Activated CD4-positive, alpha-beta T cell treated with anti-CD3 and anti-CD28 coated beads for 4 hours (primary cell): ENCODE measurements at places on chromosomes 11 and 22.
A peak's percentile ranks its signal among the peaks of the same experiment; 100 is the strongest.

DNA sequence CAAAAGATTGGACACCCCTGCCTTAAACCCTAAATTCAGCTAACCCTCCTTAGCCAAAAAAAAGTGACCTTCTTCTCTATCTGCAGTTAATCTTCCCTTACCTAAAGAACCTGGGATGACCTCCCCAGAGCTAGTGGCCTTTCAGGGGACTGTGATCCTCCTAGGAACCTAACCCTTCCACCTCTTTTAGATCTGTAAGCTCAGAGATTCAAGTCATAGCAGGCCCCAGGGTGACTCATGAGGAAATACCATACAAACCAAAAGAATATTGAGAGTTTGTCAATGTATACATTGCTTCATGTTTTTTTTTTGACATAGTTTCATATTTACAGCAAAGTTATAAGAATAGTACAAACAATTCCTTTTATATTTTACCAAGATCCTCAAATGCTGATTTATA lies 38.3 kb upstream of the CXCR5 start:
- no peak for DNase-seq

- no peak for DNase-seq
These were observed 160.3 kb downstream of the MN1 start for GRCh38 chr22:27641049-27641795.

- DNase-seq, result no peak
These were observed 14.3 kb downstream of the TP53AIP1 start for GRCh38 chr11:128928400-128928799.

DNA sequence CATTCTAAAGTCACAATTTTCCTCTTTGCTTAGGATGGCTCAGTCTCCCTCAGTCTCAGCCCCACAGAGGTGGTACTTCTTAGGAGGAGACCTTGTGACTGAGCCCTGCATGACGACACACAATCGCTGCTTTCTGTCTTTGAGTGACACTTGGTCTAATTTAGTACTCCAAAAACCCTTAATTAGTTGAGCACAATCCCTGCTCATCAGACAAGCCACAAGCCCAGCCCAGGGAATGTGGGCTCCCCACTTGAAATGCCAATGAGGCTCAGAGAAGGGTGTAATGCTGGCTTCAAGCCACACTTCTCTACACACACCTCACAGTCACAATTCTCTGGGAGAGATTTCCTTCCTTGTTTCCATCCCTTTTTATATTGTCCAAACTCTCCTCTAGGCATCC lies 101.8 kb downstream of the FEZ1 start:
- no peak for DNase-seq

GRCh38 chr11:121105481-121106195 lies 4.6 kb downstream of the TECTA start:
- no peak for DNase-seq

GRCh38 chr11:110738641-110739040 lies 26.4 kb upstream of the ARHGAP20 start:
- DNase-seq, result no peak

- no peak for DNase-seq
These were observed 82.9 kb downstream of the MIAT start for GRCh38 chr22:26740253-26740652.

- DNase-seq, result no peak
These were observed 228.1 kb downstream of the MN1 start for GRCh38 chr22:27573280-27574001.

GRCh38 chr11:72773291-72773690 lies 20.6 kb downstream of the STARD10 start:
- DNase-seq, result no peak

DNA sequence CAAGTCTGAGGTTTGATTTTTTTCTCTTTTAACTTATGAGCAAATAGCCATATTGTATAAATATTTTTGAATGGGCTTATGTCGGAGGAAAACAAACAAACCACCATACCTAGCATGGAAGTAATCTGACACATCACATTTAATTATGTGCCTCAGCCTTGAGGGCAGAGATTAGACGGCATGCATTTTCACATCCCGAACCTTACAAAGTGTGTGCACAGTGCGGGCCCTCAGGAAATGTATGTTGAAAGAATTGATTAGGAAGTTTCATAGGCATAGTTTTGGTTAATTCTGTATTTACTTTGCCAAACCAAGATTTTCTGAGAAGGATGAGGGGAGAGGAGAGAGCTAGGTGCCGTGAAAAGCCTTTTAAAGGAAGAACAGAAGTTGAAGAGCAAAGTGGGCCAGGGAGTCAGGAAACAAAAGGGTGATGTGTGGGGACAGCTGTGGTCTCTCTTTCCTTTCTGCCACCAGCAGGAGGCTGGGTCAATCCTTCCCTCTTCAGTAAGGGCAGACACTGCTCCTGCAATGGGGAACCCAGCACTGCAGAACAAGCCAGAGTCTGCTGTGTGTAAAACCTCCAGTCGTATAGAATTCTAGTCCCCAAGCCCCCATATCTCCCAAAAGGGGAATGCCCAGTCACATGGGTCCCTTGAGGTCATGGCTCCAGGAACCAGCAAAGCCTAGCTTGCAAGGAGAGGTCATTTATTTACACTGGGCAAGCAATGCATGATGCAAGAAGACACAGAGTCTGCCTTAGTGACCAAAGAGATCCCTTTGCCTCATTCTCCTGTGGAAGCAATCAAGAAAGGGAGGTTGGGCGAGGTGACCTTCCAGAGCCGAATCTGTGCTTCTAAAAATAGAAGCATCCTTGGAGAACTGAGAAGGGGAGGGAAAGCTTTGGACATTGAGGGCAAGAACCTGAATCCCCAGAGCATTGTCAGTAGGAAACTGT lies 71.1 kb upstream of the OLFML1 start:
- DNase-seq, result no peak

DNA sequence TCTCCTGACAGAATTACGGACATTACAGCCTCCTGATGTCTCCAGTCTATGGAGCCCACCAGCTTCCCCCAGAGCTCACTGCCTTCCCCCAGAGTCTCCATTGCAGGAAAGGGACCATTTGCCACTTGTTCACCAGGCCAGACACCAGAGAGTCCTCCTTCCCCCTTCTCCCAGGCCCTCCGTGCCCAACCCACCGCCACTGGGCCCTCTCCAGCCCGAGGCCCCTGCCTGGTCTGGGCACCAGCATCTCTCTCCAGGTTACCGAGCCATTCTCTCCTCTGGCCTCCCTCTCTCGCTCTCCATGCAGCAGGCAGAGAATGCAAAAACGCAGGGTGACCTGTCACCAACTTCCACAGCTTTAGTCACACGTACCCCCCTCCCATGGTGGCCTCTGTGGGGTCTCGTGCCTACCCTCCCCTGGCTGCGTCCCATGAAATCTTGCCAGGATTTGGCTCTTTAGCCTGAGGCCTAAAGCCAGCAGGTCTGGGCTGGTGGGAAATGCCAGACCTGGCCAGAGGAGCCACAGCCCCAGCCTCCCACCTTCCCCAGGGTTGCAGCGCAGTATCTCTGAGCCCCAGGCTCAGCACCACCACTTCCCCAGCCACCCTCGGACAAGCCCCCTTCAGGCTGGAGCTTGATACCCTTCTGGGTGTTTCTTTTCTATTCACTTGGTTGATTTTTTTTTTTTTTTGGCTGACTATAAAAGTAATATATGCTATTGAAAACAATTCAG lies 6.8 kb upstream of the SERPINH1 start:
- DNase-seq, result no peak

DNA sequence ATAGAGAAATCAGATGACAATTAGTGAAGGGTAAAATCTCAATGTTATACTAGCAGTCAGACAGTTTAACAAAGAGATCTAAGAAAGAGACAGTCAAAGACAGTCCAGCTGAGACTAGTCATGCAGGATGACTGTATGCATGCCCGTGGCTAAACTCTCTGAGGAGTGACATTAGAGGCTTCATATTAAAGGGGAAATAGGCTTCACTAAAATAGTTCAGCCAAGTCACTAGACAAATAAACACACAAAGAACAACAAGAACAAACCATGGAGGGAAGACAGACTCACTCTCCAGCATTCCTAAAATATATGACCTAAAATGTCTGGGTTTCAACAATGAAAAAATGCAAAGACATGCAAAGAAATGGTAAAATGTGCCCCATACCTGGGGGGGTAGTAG lies 18.6 kb upstream of the APLNR start:
- DNase-seq, result no peak

DNA sequence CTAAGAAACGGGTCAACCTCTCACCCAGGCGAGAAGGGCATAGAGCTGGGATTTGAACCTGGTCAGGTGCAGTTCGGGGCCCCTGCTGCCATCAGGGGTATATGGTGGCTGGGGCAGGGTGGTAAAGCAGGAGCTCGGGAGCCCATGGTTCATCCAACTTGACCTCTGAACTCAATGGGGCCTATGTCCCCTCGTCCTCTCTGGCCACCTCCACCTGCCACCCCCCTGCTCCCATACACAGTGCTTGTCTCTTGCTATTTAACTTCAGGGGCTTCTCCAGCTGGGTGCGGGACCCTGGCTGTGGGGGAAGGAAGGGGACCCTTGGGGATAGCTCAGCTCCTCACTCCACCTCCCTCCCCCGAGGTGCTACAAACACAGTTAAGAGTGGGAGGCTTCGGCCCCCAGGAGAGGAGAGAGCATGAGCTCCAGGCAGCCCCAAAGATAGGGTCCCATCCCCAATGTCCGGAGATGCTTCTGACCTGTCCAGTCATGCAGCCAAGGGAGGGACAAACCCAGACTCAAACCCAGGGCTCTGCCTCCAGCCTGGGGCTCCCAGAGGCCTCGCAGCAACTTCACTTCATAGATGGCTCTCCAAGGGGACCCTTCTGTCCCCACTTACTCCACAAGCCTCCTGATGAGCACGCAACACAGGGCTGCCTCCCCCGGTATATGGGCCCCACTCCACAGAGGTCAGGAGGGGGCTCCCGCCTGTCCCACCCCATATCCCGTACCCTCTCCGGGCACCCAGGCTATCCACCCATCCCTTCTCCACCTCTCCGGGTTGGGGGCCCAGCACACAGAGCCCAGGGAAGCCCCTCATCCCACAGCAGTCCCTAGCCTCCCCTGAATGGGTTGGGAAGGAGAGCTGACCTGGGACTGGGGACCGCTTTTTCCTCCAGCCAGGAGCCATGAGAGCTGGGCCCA lies 712 bp downstream of the IL2RB start:
- DNase-seq, result no peak

GRCh38 chr22:43824724-43825420 lies 12.8 kb upstream of the EFCAB6 start:
- DNase-seq, result no peak

DNA sequence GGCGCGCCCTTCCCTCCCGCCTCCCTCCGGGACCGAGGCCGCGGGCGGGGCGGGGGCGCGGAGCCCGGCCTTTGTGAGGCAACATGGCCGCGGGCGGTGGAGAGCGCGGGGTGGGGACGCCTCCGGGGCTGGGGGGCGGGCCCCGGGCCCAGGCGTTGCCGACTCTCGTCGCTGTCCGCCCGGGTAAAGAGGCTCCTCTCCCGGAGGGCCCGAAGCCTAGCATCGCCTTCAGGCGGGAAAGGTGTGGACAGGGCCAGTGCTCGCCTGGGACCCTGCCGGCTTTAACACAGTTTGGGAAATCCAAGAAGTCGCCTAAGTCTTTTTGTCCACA lies 369 bp downstream of the DGCR8 start:
- peak; percentile 67 for DNase-seq

- DNase-seq, result no peak
These were observed 64.6 kb upstream of the TTC12 start for GRCh38 chr11:113249786-113250185.

DNA sequence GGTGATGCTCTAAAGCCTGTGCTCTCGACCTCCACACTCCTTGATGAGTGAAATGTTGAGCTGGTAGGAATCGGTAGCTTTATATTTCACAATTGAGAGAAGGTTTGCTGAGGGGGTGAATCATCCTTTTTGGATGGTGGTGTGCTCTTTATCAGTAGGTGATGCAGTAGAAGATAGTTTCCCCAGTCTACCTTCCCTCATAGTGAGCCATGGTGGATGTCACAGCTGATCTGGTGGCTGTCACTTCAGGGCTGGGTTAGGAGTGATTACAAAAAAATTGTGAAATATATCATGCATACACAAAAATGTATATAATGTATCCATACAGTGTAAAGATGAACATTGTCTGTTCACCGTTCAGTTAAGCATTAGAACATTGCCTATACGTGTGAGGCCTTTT lies 105.3 kb downstream of the GRAMD1B start:
- DNase-seq, result no peak

DNA sequence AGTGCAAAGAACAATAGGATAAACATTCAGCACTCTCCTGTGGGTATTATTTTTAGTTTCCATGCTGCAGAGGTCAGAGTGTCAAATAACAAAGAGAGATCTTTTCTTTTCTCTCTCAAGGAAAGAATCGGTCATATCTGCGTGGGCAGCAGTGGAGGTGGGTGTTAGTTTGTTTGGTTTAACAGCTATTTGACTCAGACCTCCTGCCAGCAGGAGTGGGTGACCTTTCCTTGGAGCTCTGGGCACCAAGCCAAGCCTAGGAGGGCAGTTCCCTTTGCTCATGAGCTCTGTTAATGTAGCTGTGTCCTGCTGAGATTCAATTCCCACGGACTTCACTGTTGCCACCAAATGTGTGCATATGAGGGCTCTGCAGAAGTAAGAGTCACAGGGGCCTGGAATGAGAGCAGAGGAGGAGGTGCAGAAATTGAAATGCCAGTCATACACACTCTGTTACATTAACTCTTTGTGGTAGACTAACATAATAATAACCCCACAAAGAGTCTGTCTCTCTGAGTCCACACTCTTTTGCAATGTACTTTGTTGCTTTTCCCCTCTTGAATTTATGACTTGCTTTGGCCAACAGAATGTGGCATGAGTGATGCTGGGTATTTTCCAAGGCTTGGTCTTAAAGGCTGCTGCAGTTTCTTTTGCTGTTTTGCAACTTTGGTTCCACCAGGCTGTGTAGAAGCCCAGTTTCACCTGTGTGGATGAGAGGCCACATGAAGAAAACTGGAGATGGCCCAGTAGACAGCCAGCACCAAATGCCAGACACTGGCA lies 76.0 kb upstream of the GRK3 start:
- peak; percentile 23 for DNase-seq

DNA sequence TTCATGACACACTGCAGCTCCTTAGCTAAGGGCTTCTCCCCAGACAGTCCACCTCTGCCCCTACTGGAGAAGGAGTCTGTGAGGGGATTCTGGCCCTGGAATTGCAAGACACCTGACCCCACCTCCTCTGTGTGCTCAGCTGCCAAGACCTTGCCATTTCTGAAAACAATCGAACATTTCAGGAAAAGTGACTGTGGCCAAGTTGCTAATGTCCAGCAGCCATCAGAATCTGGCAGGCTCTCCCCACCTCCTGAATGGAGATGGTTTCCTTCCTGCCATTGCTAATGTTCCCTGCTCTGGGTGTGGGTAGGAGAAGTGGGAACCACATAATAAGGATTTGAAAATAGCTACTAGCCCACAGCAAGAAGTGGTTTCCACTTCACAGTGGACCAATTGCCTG lies 127.2 kb upstream of the ALX4 start:
- DNase-seq, result no peak

DNA sequence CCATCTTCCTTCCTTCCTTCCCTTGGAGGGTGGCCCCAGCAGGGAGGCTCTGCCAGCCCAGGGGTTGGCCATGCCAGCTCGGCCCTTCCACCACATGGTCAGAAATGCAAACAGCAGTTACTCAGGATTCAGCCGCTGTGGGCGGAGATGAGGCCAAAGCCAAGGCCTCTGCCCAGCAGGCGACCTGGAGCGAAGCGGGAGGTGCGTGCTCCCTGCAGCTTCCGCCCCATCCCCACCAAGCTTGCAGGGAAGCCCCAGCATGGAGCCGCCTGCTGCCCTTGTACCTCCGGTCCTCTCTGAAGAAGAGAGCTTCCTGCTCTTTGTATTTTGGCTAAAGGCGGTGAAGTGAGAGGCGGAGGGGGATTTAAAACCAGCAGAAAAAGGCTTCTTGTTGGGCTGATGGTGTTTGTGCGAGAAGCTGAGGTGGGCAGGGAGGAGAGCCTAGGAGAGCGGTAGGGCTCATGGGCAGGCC lies 50.4 kb downstream of the ANO1 start:
- no peak for DNase-seq

GRCh38 chr11:109783014-109783413 lies 310.2 kb upstream of the ZC3H12C start:
- DNase-seq, result no peak
